ENCODE measurements at places on chromosomes 2 and 18.

DNA sequence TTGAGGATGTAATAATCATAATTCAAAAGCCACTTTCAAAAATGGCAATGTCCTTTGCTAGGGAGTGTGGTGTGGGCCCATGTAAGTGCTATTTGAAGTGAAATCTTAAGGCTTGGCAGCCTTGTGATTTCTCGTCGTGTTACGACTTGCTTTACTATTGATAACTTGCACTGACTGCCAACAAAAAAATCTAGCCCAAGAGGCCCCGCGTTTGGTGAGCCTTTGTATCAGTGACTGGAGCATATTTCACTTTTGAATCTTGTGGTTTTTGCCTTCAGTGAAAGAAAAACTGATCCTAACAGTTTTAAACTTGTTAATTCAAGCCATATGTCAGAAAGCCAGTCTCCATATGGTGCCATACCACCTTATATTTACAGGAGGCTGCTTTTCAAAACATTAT lies 248.0 kb downstream of the TMEM182 start:
- no peak for DNase-seq

GRCh38 chr2:134988994-134989605 lies 58.1 kb downstream of the MAP3K19 start:
- no peak for DNase-seq

DNA sequence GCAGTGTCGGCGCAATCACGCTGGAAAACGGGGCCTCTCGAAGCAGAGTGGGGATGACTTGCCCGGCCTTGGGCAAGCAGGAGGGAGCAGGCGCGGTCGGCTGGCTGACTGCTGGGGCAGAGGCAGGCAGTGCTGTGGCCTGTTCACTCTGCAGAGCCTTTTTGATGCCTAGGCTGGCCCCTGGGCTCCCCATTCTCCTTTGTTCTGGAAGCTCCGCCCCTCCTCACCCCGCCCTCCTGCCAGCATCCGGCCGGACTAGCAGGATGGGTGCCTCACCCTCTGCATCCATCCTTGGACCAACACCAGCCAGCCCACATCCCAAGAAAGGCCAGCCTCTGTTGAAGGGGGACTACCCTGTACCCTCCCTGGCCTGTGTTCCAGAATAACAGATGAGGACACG lies at the start of gene ASPRV1:
Gene ASPRV1 (minus strand): TSS at position 136 of the 400 bp plus-strand sequence. CDS start 195 bp downstream, outside the sequence.
- DNase-seq = no peak

- no peak for DNase-seq
Measured at GRCh38 chr2:112081262-112081661, 26.2 kb downstream of the TMEM87B start.

- DNase-seq = no peak
Measured at GRCh38 chr2:75612862-75613243, 33.7 kb upstream of the MRPL19 start.

DNA sequence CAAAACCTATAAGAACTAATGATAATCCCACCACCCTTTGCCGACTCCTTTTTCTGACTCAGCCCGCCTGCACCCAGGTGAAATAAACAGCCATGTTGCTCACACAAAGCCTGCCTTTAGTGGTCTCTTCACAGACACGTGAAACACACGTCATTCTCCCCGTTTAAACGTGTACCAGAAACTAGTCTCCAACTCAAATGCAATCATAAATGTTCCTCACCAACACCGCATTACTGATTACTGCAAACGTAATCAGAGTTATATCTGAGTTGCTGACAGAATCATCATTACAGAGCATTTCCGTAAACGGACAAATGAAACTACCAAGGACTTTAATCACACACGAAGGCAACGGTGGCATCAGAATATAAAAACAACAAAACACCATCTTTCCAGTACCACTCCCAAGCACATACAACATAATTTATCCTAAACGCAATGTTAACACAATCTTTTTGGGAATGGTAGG lies 1.9 kb downstream of the CLK1 start:
- no peak for DNase-seq

GRCh38 chr18:58456625-58457024 lies 172.3 kb downstream of the ALPK2 start:
- no peak for DNase-seq

DNA sequence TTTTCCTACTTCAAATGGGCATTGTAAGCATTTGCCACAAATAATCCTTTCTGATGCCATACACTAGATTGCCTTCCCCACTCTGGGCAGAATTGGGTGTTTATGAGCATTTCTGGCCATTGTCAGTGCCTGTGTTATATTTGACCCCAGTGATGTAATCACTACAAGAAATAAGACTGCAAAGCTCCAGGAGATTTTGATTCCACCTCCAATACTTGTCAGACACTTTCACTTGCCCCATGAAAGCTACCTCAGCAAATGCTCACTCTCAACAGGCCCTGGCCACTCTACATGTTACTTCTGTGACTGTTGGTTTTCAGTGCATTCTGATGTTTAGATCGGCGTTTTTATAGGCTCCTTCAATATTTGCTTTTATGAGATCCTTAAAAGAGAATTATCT lies 135.1 kb downstream of the GFPT1 start:
- DNase-seq = no peak

DNA sequence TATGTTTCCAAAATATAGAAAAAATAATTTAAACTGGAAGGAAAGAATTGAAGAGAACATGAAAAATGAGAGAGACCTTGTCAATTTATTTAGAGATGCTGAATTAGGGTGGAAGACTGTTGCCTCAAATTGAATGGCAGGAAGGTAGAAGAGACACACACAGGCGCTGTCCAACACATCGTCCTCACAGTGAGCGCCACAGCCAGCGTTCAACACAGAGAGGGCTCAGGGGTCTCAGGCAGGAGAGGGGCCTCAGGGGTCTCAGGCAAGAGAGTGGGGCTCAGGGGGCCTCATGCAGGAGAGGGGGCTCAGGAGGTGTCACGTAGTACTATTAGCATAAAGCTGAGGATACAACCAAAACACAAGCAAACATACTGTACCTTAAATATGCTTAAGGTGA lies 65.7 kb downstream of the TMEM18 start:
- no peak for DNase-seq

DNA sequence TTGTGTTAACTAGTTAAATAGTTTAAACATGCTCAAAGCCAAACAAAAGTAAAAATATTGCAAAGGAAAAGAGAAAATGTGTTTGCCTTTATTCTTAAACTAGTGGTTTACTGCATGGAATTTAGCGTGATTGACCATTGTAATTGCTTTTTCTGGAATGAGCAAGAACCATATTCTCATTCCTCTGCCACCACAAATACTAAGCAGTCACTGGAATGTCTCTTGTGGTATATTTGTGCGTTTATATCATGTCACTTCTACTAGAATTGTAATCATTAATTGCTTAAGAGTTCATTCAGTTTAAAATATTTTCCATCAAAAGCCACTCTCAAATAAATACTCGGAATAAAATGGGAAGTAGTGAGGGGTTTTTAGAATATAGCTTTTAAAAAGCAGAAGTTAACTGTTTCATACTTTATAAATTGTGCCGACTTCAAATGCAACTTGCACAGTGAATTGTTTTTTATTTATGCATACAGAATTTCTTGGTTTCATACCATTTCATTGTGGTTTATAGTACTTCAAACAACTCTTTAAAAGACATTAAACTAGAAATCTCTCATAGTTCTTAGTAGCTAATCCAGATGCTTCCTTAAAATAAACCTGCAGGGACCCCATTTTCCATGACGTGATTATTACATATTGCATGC lies 288.1 kb downstream of the EPHA4 start:
- DNase-seq = no peak

GRCh38 chr2:22991844-22992243 lies 393.1 kb upstream of the KLHL29 start:
- DNase-seq = no peak

GRCh38 chr2:71898375-71898774 lies 249.3 kb downstream of the CYP26B1 start:
- no peak for DNase-seq

DNA sequence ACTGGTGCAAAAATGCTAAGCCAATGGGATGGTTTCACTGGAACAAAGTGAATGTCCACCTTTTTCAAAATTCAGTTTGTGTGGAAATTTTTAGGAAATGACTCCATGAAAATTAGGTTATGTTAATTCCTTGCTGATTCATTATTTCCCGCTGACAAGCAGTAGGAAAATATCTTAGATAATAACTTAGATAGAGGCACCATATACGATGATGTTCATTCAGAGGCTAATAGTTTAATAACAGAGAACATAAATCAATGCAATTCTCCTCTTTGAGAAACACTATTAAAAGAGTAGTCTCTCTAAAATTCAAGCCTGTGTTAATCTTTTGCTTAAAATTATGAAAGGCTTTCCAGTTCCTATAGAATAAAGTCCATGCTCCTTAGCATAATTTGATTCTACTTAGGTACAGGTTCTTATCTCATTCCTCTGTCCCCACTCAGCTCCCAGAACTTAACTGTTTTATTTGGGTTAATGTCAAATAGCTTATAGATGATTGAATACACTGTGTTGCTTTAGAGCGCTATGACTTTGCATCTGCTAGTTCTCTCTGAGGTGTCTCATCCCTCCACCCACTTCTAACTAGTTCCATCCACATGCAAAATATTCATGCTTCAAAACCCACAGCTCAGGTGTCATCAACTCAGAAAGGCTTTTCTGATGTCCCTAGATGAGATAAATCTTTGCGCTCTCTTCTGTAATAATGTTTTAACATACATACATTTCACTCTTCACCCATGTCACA lies 503.6 kb downstream of the ERBB4 start:
- no peak for DNase-seq

- no peak for DNase-seq
Measured at GRCh38 chr2:102122115-102122514, 20.4 kb upstream of the IL1R1 start.

DNA sequence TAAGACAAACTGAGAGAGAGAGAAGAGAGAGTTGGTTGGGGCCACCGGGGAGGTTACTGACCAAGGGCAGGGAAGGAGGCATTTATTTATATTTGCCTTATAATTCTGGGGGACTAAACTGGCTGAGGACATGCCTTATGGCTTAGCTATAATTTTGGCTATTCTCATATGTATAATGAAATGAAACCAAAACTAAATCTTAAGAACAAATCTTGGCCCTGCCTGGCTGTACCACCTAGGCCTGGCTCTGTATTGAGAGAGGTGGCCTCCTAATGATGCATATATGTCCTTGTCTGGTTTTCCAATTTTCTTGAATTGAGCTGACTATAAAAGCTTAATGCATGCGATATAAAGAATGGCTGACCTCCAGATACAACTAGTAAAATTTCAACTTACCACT lies 3.5 kb upstream of the PPP1CB start:
- no peak for DNase-seq

GRCh38 chr18:22433956-22434355 lies 16.2 kb upstream of the CTAGE1 start:
- no peak for DNase-seq

Measured in activated B cell treated with CpG ODN at 0.5 μM for 24 hours (primary cell).